ENCODE measurements at places on chromosomes 3 and 15.

GRCh38 chr3:5019411-5020241 is 40.4 kb downstream of the BHLHE40 start:
- peaks cover 81% of the 10 kb centered on the region for H3K4me1 ChIP-seq
- H3K36me3 ChIP-seq = no peaks in the 10 kb centered on the region
- H3K27me3 ChIP-seq = no peaks in the 10 kb centered on the region
- DNase-seq = peak; percentile 78

DNA sequence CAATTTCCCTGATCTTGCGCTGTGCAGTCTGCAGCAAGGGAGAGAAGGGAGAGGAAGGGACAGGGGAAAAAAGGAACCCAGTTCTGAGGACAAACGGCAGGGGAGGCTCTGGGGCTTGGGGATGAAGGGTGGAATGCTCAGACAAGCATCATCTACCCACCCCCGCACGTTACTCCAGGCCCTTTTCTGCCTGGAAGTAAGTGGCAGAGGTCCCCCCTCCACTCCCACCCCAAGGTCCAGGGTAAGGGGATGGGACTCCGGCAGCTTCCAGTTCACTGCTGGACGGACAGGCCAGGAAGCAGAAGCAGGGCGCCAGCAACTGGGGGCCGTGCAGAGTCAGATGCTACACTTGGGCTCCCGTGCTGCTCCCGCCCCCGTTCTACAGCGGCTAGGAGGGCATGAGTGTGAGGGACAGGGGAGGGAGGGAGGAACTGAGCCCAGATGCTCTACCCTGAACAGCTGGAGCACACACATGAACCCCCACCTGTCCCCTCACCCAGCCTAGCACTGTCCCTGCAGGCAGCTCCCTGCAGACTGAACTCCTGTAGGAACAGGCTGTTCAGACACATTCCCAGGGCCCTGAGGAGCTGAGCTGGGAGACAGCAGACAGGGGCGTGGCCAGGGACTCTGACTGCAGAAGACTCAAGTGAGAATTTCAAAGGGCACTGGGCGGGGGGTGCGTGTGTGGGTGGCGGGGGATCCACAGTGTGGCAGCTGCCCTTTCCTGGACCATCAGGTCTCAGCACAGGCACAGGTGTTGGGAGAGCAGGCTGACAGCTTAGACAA is 59.7 kb downstream of the SENP2 start:
- H3K27me3 ChIP-seq = peaks cover 5% of the 10 kb centered on the region
- H3K4me1 ChIP-seq = no peaks in the 10 kb centered on the region
- no peaks in the 10 kb centered on the region for H3K36me3 ChIP-seq
- DNase-seq = no peak
- no peak overlapping the region for H3K27ac ChIP-seq
- no peak overlapping the region for H3K4me3 ChIP-seq

DNA sequence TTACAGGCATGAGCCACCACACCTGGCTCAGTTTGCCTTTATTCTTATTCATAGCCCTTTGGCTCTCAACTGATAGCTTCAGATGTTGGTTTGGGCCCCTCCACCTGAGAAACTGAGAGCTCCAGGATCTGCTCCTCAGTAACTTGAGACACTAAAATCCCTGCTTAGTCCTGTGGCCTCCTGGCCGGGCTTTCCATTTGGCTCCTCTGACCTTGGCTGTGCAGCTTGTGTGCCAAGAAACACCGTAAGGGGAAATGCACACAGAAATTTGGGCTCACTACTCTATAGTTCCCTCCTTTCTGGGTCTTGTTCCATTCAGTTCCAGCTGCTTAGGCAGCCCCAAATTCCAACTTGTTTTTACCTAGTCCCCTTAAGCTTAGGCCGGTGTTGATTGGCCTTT is 24.9 kb downstream of the NIPA2 start:
- H3K27me3 ChIP-seq = no peaks in the 10 kb centered on the region
- H3K36me3 ChIP-seq = peaks cover 81% of the 10 kb centered on the region
- H3K4me1 ChIP-seq = peaks cover 6% of the 10 kb centered on the region
- H3K4me3 ChIP-seq = no peak overlapping the region
- DNase-seq = no peak

DNA sequence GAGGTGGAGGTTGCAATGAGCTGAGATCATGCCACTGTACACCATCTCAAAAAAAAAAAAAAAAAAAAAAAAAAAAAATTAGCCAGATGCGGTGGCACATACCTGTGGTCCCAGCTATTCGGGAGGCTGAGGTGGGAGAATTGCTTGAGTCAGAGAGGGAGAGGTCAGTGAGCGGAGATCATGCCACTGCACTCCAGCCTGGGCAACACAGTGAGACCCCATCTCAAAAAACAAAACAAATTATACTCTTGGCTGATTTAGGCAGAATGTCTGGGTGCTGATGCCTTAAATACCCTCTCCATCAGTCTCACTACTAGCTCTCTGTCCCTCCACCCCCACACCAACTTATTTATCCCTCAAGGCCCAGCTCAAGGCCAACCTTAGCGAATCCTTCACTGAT is 14.0 kb downstream of the UBR1 start:
- H3K4me3 ChIP-seq = no peak overlapping the region
- no peak overlapping the region for H3K27ac ChIP-seq
- H3K27me3 ChIP-seq = no peaks in the 10 kb centered on the region
- no peak for DNase-seq
- H3K4me1 ChIP-seq = peaks cover 22% of the 10 kb centered on the region

DNA sequence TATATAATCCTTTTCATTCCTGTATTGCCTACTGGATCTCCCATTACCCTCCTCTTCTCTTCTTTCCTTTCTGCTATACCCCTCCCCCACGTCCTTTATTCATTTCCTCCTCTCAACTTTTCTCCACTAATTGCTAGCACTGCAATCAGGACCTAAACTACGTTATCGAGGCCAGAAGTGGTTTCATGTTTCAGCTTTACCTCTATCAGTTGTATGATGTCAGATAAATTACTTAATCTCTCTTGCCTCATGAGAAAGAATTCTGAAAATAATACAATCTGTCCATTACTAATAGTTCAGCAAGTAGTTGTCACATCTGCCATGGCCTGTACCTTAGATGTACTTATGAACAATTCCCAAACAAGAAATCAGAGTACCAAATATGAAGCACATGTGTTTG is 10.6 kb downstream of the POPDC2 start:
- H3K27ac ChIP-seq = no peak overlapping the region
- H3K27me3 ChIP-seq = no peaks in the 10 kb centered on the region
- no peak for DNase-seq

DNA sequence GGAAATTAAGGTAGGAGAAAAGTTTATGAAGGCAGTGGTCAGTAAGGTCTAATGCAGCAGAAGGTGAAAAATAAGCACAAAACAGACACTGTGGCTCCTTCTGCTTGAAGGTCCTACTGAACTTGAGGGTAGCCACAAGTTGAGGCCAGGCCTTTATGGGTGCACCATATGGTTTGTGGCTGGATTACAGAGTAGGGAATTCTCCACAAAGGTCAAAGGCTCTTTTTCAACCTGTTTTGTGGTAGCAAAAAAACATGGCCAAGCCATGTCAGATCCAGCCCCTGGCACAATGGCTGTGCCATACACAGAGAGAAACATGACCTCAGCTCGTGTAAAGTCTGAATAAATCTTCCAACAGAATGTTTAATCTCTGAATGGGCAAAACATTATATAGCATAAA is 214.0 kb downstream of the SATB1 start:
- no peaks in the 10 kb centered on the region for H3K27me3 ChIP-seq
- H3K4me1 ChIP-seq = peaks cover 45% of the 10 kb centered on the region
- no peak for DNase-seq
- H3K36me3 ChIP-seq = peaks cover 11% of the 10 kb centered on the region
- no peak overlapping the region for H3K4me3 ChIP-seq

DNA sequence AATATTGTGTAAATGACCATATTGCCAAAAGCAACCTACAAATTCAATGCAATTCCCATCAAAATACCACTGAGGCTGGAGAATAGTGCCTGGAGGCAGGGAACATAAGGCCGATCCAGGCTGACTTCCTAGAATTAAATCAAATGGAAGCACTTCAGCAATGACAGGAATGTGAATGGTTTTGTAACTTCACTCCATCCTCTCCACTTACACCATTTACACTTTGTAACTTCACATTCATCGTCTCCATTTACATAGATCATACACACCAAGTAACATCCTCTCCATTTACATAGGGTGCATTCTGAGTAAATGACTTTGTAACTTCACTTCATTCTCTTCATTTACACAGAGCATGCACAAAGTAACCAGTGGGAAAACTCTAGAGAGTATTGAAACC is 11.6 kb downstream of the STRIT1 start:
- H3K36me3 ChIP-seq = no peaks in the 10 kb centered on the region
- no peak overlapping the region for H3K27ac ChIP-seq
- DNase-seq = no peak
- H3K27me3 ChIP-seq = no peaks in the 10 kb centered on the region
- H3K4me3 ChIP-seq = no peak overlapping the region

DNA sequence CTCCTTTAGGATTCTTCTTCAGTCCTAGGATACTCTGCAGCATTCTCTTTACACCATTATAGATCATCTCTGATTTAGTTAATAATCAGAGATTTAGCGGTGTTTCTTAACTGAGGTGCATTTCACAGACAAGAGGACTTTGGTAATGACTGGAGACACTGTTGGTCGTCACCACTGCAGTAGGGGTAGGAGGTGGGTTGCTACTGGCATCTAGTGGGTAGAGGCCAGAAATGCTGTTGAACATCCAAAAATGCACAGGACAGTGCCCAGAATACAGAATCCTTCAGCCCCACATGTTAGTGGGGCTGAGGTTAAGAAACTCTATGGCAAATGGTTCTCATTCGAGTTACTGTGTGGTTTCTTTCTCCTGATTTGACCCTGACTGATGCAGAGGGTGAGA is 80.4 kb upstream of the LMCD1 start:
- H3K4me1 ChIP-seq = no peaks in the 10 kb centered on the region
- H3K27ac ChIP-seq = no peak overlapping the region
- no peak overlapping the region for H3K4me3 ChIP-seq
- no peak for DNase-seq

DNA sequence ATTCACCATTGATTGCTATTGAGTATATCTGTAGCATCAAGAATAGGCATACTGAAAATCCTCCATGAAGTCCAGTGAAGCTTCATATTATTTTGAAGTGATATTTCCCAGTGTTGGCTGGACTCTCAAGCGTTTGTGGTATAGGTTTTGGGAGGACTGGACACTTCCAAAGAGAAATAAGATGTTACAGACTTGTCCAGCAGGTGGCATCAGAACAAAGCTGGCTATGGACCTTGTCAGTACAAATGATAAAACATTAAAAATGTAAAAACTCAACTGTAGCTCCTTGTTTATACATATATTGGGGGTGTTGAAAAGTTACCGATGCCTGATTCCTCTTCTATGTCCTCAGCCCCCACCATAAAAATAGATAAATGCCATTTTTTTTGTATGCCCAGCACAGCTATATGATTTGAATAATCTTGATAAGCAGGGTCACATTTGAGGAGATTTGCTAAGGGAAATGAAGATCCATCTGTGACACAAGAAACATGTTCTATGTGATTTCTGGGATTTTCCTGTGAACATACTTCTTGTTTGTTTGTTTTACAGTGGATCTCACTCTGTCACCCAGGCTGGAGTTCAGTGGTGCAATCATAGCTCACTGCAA is 54.5 kb upstream of the GOLGA6B start:
- H3K27ac ChIP-seq = no peak overlapping the region
- H3K4me3 ChIP-seq = no peak overlapping the region
- no peaks in the 10 kb centered on the region for H3K4me1 ChIP-seq
- no peak for DNase-seq
- H3K27me3 ChIP-seq = peaks cover 11% of the 10 kb centered on the region
- no peaks in the 10 kb centered on the region for H3K36me3 ChIP-seq

- no peaks in the 10 kb centered on the region for H3K36me3 ChIP-seq
- peaks cover 34% of the 10 kb centered on the region for H3K4me1 ChIP-seq
- no peak for DNase-seq
- peaks cover 8% of the 10 kb centered on the region for H3K27me3 ChIP-seq
- peak overlapping the region; percentile 54 for H3K27ac ChIP-seq
Measured at GRCh38 chr3:100603469-100603868, 5.9 kb upstream of the ADGRG7 start.

DNA sequence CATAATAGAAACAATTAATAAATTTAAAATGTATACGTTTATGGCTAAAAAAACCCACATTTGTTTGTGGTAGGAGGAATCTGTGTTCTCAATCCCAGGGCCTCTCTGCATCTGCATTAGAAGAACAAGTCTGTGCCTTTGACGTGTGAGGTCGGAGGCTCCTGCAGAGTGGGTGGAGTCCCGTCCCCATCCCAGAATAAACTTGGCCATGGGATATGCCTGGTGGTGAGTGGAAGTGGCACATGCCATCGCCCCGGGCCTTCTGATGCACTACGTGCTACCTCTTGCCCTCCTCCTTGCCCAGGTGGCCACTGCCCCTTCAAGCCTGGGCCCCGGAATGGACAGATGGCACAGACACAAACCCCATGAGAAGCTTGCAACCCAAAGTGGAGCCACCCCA is 131.1 kb upstream of the NSMCE3 start:
- no peak overlapping the region for H3K4me3 ChIP-seq
- H3K4me1 ChIP-seq = no peaks in the 10 kb centered on the region
- H3K27ac ChIP-seq = no peak overlapping the region
- no peak for DNase-seq
- H3K27me3 ChIP-seq = peaks cover 1% of the 10 kb centered on the region

GRCh38 chr3:182729903-182730674 is 63.2 kb upstream of the ATP11B start:
- H3K4me3 ChIP-seq = no peak overlapping the region
- H3K27me3 ChIP-seq = peaks cover 15% of the 10 kb centered on the region
- no peaks in the 10 kb centered on the region for H3K36me3 ChIP-seq
- DNase-seq = no peak

DNA sequence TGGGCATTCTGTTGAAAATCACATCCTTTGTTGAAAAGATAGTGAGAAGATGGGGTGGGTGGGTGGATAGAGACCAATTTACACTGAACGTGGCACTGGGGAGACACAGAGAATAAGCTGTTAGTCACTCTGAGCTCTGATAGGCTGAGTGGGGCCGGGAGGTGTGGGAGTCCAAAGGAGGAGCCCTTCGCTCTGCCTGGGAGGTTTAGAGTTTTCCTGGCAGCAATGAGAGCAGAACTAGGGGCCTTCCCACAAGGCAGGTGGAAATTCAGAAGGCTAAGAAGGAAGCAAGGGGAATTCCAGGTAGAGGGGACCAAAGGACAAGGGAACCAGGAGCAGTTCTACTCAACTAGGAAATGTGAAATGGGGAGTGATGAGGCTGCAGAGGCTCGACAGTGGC is 272.7 kb downstream of the RPLP1 start:
- peaks cover 15% of the 10 kb centered on the region for H3K27me3 ChIP-seq
- H3K27ac ChIP-seq = no peak overlapping the region
- H3K4me3 ChIP-seq = no peak overlapping the region
- no peaks in the 10 kb centered on the region for H3K36me3 ChIP-seq

- no peaks in the 10 kb centered on the region for H3K36me3 ChIP-seq
- H3K4me1 ChIP-seq = no peaks in the 10 kb centered on the region
- H3K27me3 ChIP-seq = peaks cover 4% of the 10 kb centered on the region
- no peak overlapping the region for H3K27ac ChIP-seq
Measured at GRCh38 chr3:195085356-195086130, 185.4 kb downstream of the XXYLT1 start.

Measured in activated T-helper 2 cell treated with anti-CD3 and anti-CD28 coated beads, Interferon-gamma antibody, Interleukin-2, Interleukin-4, amounts not matched to agents 10 μg/mL and 5 μg/mL and 100 μg/mL, durations not matched to agents 14 hours and 24 hours and 36 hours (primary cell).